ENCODE measurements at places on chromosomes 7 and 10.
A peak's percentile ranks its signal among the peaks of the same experiment; 100 is the strongest.

DNA sequence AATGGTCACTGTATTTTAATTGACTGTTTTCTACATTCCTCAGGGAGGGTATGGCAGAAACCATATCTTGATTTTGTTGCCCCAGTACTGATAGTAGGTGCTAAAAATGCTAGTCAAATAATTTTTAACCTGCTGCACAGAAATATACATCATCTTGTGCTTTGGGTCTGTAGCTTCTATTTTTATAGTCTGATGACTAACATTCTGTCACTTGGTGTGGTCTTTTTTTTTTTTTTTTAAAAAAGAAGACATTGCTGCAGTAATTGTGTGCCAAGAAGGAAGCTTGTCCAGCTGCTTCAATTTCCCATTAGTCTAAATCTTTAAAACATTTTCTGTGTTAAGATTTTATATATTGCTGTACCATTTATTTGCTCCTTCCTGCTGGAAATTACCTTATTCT, 83.6 kb downstream of the ICA1 start:
- no peak for DNase-seq

GRCh38 chr7:106620034-106620433, 40.9 kb downstream of the CCDC71L start:
- DNase-seq: no peak

DNA sequence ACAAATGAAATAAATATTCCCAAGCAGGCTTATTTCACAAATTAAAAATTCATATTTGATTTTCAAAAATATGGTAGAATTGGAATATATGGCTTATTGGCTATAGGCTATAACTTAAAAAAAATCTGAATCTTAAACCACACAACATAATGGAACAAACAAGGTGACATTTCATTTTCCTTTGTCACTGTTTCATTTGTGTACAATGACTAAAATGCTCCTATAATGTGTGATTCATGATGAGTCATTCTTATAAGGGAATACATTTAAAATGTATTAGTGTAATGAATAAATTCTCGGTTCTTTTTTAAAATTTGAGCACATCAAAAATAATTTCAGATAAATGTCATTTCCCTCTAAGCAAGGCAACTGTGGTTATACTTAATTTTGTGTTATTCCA, 148.0 kb upstream of the ANK3 start:
- no peak for DNase-seq

GRCh38 chr7:112395411-112395810, 54.8 kb upstream of the IFRD1 start:
- no peak for DNase-seq

GRCh38 chr10:51683031-51683691, 16.2 kb downstream of the CSTF2T start:
- peak; percentile 30 for DNase-seq

DNA sequence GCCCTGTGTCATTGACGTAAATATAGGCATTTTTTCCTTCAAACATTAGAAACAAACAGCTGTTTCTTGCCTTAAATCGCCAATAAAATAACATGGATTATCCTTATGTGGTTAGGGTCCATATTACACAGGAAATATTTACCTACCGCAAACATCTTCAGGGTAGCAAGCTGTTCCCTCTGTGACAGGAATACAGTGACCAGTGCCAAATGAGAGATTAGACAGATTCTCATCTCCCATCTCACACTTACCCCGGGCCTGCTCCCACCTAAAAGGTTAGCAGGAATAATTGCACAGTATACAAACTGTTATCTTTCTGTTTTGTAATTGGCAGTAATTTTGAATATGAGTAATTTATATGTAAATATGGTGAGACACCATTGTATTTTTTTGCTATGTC, 16.5 kb downstream of the MKI67 start:
- DNase-seq: no peak

GRCh38 chr10:43461950-43462349, 25.0 kb downstream of the ZNF487 start:
- DNase-seq: peak; percentile 88

- DNase-seq: peak; percentile 78
These were observed 10.2 kb downstream of the HIPK2 start for GRCh38 chr7:139767561-139767982.

DNA sequence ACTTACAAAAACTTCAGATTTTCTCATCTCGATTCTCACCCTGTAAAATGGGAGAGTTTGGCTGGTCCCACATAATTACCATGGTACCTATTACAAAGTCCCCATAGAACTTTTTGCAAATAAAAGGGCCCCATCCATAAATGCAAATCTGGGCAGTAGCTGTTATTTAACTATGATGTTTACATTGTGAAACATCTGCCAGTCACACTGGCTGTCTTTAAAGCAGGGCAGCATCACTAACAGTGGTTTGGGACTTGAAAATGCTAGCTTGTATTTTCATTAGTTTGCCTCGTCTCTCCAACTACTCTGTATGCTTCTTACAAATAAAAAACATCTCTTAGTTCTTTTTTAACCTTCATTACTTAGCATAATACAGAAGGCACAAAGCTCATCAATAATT, 240.7 kb downstream of the FZD1 start:
- DNase-seq: no peak

DNA sequence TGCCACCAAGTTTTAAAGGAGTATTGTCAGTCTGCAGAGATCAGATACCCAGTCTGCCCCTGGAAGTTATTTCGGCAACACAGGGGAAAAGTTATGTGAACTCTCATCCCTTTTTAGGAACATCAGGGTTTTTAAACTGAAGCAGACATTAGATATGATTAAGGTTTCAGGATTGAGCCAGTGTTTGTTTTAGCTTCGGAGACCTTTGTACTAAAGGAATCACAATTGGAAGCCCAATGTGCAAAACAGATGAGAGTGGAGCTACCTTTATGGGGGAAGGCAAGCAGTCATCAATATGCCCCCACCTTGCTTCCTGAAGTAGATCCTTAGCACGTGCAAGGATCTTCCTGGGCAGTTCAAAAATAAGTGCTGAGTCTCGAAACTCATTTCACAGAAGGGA, 39.5 kb downstream of the ETV1 start:
- no peak for DNase-seq

- no peak for DNase-seq
These were observed 9.3 kb downstream of the NOD1 start for GRCh38 chr7:30469303-30469702.

DNA sequence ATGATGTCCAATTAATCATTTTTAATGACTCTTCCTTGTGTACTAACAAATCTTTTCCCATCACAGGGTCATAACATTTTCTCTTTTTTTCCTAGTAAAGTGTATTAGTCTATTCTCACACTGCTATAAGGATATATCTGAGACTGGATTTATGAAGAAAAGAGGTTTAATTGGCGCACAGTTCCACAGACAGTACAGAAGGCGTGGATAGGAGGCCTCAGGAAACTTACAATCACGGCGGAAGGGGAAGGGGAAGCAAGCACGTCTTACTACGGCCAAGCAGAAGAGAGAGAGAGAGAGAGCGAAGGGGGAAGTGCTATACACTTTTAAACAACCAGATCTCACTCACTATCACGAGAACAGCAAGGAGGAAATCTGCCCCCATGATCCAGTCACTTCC, 359.4 kb upstream of the NFE2L3 start:
- no peak for DNase-seq

DNA sequence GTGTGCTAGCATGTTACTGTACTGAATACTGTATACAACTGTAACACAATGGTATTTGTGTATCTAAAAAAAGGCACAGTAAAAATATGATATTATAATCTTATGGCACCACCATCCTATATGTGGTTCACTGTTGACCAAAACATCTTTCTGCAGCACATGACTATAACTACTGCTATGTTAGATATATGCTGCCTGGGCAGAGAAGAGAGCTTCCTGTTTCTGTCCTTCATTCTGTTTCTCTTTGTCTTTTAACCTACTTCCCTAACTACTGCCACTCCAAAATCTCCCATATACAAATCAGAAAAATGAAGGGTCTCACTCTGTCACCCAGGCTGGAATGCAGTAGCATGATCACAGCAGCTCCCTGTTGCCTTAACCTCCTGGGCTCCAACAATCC, 8.8 kb upstream of the FGL2 start:
- DNase-seq: no peak

- no peak for DNase-seq
These were observed 3.4 kb upstream of the REPIN1 start for GRCh38 chr7:150365194-150365593.

DNA sequence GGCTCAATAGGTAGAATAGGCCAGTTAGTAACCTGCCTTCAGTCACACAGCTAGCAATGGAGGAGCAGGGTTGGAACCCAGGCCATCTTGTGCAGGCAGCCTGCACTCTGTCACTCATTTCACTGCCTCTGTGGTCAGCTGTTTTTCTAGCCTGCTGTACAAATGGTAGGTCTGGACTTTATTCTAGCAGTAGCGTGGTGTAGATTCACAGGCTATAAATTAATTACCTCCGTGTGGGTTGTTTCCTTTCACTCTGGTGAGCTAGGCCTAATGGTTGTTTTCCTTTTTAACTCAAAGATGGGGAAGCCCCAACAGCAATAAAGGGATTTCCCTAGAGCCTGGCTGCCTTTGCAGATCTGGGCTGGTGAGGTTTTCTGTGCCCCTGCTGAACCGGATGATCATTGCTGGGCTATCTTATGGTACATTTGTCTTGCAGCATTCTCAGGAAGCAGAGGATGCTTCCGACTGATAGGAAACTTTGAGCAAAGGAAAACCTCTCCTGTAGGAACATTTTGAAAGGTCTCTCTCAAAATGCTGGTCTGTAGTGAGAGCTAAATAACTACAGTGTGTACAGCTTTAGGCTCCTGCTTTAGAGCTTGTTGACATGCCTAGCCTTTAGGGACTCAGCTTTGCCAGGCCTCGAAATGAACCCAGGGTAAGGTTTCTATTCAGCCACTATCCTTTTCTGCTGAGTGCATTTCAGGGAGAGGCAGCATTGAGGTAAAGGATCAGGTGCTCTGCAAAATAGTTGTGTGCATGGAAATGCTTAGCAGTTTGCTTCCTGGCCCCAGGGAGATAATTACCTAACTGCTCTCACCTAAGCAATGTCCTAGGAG, 157.4 kb downstream of the ST7 start:
- DNase-seq: no peak

GRCh38 chr7:117808341-117808757, 64.9 kb downstream of the CTTNBP2 start:
- no peak for DNase-seq

DNA sequence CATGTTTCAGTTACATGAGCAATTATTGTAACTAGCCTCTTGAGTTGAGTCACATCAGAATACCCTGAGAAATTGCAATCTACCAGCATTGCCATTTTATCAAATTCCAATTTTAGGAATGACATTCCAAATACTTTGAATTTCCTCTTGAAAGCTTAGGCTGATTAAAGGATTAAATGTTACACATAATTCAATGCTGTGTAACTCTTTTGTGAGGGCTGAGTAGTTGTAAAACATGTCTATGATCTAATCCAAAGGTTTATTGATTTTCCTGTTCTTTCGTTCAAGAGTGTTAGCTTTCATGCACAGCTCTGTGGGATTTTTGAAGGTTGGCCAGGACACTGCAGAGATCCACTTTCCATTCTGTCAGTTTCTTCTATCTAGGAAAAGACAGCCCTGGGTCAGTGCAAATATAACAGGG, 193.1 kb downstream of the SORCS1 start:
- DNase-seq: no peak

DNA sequence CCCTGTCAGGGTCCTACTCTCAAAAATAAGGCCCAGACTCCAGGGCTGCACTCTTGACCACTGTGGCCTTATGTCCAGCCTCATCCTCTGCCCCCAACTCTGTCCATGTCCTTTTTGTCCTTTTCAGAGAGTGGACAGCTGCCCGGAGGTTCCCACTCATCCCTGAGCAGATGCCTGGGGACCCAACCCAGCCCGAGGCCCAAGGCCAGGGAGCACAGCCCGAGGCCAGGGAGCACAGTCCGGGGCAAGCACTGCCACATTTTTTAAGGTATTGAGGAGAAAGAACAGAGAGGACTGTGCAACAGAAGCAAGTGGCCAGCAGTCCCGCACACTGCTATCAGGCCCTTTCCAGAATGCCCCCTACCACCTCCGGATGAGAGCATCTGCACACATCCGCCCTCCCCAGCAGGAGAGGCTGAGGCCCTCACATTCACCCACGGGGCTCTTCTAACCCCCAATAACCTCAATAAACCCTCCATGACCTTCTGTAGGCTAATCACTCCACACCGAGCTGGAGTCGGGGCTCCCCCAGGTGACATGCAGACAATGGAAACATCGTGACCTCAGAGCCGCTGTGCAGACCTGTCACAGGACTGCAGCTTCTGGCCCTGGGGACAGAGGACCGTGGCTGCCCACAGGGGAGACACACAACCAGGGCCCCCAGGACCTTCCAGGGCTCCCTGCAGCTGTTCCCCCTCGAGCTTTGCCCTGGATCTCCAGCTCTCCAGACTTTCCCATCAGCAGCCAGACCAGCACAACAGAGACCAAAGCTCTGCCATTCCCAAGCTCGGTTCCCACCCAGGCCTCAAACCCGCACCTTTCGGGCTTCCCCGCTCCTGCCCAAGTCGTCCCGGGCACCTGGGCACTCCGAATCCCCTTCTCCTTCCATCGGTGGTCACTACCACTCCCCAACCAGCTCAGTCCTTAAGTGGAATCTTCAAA, 51.4 kb downstream of the CAMK2B start:
- no peak for DNase-seq

- DNase-seq: no peak
These were observed 21.5 kb upstream of the FAM133B start for GRCh38 chr7:92611735-92612134.

GRCh38 chr10:4763513-4763912, 62.5 kb upstream of the AKR1E2 start:
- DNase-seq: no peak

DNA sequence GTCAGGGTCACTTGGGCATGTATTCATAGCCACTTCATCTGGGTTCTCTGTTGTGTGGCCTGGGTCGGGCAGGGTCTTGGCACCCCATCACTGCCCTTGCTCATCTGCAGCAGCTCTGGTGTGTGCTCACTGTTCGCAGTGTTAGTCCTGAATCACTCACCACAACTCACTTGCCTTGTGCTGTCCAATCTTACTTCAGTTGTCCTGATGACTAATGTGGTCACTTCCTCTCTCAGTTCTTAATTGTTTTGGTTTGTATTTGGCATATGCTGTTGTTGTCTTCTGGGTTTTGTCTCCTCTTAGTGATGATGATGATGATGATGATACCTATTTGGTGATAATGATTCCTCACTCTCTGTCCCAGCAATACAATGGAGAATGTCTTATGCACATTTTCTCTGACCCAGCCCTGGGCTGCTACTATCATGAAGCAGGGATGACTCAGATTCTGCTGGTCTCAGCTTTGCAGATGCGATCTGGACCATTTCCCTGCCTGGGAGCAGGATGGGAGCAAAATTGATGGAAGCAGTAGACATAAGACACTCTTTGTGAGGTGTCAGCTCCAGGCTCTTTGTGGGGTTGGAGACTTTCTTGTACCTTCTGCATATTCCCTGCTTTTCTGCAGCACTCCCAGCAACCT, 17.0 kb downstream of the ADRA2A start:
- no peak for DNase-seq

- no peak for DNase-seq
These were observed 316.6 kb downstream of the PAXIP1 start for GRCh38 chr7:154686305-154686704.

- DNase-seq: peak; percentile 99
These were observed 74.6 kb downstream of the PAXIP1 start for GRCh38 chr7:154928136-154929005.

GRCh38 chr7:84181628-84182027, 13.0 kb downstream of the SEMA3A start:
- no peak for DNase-seq
